ENCODE measurements at places on chromosomes 16 and 17.

GRCh38 chr17:83075270-83075880 is 4.0 kb upstream of the METRNL start:
- no peak for DNase-seq

- DNase-seq = no peak
Measured at GRCh38 chr17:50240851-50241250, 33.4 kb upstream of the TMEM92 start.

DNA sequence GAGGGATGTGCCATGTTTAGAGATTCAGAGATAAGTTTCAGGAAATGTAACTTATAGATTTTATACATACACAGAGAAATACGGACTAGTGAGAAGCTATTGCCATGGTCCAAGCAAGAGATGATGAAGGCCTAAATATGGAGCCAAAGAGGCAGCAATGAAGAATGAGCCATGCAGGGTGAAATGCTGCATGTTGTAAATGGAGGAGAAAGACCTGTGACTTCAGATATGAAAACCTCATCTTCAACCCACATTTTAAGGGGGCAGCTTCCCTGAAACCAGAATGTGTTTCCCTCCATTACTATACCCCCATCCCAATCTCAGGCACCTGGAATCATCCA is 2.9 kb downstream of the CCL2 start:
- DNase-seq = no peak

GRCh38 chr17:43354371-43354770 is 44.4 kb upstream of the ARL4D start:
- no peak for DNase-seq

DNA sequence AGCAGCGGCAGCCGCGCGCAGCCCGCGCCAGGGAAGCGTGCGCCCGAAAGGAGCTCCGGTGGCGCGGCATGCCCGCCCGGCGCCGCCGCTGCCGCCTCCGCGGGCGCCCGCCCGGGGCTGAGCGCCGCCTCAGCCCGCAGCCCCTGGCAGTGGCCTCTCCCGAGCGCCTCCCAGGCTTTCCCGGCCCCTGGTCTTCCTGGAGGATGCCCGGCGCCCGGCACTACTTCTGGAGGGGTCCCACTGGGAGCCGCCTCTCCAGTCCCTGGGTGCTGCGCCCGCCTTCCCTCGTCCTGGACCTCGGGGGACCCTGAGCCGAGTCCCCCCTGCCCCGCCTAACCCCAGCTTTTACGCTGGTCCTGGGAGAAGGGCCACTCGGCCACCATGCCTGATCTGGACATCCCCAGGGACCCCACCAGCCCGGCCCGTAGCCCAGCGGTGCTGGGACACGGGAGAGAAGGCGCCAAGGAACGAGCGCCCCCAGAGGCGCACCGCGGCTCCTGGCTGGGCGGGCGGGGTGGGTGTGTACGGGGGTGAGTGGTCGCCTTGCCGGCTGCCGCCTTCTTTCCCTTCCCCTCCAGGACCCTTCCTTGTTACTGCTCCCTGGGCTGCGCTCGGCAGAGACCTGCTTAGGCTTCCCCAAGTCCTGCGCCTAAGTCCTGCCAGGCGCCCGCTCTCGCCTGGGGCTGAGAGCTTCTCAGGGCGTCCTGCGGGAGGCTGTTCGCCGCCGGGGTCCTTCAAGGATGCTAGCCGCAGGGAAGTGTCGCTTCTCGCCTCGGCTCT is 704 bp downstream of the ASIC2 start:
- DNase-seq = no peak

GRCh38 chr17:5513628-5514027 is 27.3 kb downstream of the MIS12 start:
- no peak for DNase-seq

- DNase-seq = no peak
Measured at GRCh38 chr16:15822957-15823356, 33.9 kb downstream of the MYH11 start.

DNA sequence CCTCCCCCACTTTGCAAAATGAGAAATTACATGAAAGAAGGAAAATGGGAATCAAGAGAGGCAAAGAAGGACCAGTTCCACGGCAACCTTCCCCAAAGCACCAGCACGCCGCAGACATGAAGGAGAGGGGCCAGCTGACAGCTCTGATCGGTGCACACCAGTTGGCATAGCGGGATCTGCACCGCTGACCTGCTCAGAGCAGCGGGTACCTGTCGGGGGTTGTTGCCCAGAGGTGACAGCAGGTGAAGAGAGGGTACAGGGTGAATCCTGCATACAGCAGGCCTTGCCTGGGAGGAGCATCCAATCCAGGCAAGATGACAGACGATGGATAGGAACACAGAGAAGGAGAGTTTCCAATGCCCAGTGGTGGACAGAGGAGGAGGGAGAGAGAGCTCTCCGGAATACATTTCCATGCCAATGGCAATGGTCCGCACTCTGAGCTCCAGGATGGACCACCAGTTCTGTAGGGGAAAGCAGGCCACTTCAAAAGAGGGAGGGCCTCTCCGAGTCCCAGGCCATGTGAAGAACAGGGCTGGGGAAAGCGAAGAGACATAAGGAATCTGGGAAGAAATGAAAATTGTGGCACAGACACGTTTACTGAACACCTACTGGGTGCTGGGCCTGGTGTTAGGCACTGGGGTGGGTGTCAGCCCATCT is 24.0 kb downstream of the CEP295NL start:
- no peak for DNase-seq

DNA sequence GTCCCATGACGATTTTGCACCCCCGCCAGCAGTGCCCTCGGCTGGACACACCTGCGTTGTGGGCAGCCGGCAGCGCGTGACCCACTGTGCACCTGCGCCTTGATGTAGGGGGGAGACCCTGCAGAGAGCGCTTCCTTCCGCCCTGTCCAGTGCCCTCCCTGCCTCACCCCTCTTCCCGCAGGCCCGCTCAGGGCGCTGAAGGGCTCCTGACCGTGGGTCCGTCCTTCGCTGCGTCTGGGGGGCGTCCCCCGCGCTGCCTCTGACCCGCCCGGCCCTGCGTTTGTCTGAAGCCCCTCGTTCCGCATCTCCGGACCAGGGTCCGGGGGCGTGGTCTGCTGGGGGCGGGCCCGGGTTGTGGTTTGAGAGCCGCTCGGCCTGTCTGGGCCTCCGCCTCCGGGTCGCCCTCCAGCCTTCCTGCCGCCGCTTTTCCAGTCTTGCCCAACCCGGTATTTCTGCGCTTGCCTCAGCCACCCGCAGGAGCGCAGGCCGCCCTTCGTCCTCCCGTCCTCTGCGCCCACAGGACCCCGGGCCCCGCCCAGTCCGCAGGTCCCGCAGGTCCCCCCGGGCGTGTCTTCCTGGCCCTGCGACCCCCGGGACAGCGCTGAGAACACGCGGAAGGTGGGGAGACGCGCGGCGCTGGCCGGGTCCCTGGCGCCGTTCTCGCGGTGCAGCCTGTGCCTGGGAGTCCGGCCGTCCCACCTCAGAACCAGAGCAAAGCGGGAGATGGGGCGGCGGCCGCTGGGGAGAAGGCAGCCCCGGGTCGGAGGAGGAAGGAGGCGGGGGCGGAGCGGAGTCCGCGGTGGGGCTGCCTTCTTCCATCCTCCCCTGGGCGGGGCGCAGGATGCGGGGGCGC is 4.0 kb upstream of the IL17C start:
- DNase-seq = no peak

GRCh38 chr16:81997738-81998137 is 13.5 kb downstream of the SDR42E1 start:
- no peak for DNase-seq

DNA sequence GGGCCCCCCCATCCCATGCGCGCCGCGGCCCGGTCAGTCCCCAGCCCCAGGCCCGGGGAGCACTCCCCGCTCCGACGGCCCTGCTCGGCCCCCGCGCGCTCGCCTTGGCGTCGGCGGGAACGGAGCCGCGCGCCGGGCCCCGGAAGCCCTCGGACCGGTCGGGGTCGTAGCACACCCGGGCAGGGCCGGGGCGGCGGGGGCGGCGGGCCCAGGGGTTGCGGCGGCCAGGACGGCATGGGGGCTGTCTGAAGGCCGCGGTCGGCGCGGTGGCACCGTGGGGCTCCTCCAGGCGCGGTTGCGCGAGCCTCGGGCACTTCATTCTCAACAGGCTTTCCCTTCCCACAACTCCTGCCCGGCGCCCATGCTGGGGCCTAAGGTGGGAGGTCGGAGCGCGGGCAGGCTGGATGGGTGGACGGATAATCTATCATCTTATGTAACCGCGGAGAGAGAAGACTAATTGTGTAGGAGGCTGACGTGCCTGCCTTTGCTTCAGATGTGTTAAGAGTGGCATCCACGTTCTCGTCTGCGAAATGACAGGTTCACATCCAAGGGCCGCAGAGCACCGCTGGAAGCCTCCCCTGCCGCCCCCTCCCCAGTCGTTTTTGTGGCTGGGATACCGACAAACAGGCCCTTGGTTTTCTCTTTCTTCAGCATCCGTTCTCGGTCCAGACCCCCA is 708 bp downstream of the BAIAP2 start:
- no peak for DNase-seq

DNA sequence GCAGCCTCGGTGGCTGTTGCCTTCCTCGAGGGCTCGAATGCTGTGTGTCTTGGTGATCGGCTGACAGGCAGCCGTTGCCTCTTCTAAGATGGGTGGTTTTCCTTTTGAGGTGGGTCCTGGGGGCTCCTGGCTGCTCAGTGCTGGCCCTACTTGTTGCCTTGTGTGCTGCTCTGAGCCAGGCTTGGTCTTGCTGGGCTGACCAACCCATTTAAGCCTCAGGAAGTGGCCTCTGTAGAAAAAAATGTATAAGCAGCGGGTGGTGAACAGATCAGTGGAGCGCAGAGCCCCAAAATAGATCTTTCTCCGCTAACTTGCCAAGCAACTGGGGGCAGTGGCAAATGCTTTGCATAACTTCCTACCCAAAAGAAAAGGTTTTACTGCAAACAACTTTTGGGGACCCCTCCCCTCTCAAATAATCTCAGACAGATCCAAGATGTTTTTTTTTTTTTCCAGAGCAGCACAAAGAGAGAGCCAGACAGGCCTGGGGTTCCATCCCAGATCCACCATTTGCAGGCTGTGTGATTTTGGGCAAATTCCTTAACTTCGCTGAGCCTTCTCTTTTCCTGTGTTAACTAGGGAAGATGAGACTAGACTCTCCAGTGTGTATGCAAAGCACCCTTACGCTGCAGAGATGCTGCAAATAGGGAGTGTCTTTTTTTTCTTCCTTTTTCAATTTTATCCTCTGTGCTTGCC is 42.5 kb downstream of the PLCG2 start:
- DNase-seq = no peak

DNA sequence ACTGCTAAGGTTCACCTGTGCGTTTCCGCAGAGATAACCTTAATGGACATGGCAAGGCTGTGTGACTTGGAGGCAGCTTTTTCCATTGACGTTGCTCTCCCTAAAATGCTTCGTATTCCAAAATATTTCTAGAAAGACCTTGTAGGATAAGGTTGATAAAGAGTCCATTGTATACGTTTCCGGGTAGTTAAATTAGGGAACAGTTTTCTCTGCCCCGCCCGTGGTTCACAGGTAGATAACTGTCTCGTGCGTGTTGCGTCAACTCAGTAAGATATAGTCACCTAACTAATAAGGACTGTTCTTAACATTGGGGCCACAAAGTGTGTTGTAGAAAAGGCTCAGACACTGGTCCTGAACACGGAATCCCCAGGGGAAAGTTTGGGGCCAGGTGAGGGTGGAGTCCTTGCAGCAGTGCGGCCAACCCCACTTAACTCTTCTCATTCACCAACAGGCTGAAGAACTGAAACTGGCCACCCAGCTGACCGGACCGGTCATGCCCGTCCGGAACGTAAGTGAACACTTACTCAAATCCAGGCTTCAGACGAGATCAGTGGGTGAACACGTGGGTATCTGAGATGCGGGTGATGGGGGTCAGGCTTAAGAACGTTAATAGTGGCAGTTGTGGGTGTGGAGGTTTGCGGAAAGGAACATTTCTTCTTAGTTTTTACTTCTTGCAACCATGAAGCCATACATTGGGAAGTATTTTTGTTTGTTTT is 1.6 kb downstream of the RPL13 start:
- no peak for DNase-seq

GRCh38 chr17:48442819-48443218 is 12.8 kb upstream of the SKAP1 start:
- no peak for DNase-seq

- no peak for DNase-seq
Measured at GRCh38 chr17:30251931-30252330, 16.4 kb upstream of the SLC6A4 start.

DNA sequence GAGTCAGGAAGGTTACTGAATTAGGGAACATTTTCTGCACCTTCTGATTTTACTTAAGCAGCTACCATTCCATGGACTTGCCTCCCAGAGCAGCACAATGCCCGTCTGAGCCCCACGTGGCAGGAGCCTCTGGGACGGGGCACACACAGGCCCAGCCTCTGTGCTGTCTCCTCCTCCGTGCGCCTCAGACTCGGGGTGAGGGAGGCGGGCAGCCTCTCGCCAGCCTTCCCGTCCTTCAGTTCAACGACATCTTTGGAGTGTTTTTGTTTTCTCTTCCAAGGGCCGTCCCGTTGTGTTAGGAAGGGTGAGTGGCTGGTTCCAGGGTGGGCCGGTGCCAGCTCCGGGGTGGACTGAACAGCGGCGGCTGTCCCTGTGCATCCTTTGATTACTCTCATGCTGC is 31.8 kb downstream of the NDEL1 start:
- DNase-seq = no peak

DNA sequence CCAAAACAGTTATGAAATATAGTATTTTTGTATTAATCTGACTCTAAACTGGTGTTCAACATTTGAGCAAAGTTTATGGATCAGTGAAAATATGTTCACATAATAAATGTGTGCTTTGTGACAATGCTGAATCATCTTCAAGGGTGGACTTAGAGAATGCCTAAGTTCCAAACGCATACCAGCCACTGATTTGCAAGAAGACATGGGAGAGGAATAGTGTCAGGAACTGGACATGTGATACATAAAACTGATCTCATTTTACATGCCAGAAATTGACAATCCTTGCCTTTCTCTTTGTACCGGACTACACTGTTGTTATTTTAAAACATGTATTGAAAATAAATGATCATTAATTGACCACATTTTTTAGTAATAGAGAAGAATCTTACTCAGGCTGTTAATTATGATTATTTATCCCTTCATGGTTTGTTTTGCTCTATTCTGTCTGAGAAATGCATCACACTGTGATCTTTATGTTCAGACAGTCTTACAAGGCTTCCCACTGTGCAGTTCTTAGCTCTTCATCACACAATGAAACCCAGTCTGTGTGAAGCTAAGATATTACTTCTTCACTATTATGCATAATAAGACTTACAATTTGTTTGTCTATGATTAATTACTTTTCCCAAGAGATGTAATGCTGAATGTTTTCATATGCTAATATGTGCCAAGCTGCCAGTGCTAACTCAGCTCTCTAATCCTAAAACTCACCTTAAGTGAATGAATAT is 1180.6 kb upstream of the CDH8 start:
- DNase-seq = no peak

DNA sequence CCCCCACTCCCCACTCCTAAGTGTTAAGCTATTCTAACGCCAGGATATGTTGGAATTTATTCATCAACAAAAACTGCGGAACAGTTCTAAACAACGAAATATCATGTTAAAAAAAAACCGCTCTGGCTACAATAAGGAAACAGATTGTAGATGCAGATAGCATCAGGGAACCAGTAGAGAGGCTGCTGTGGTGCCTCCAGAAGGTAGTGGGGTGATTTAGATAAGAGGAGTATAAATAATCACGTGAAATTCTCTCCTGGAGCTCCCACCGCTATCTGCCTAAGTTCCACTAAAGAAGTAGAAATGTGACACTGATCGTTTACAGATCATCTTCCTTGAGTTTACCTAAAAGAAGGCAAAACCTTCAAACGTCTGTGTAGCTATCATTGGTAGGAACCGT is 8.0 kb downstream of the AHSP start:
- no peak for DNase-seq
